ENCODE measurements at places on chromosomes 7 and 10. TPM values are rescaled to one million over a fixed set of nuclear protein-coding genes. Genes with fewer than 3 reads are reported as not detected.

Gene TUBB8
- not detected for total RNA-seq

GRCh38 chr10:59124187-59124586, 52.3 kb upstream of the PHYHIPL start:
- no peak for DNase-seq
- H3K4me1 ChIP-seq: no peaks in the 10 kb centered on the region
- H3K27ac ChIP-seq: no peak overlapping the region
- no peaks in the 10 kb centered on the region for H3K27me3 ChIP-seq
- no peak overlapping the region for H3K4me3 ChIP-seq
- H3K36me3 ChIP-seq: no peaks in the 10 kb centered on the region

DNA sequence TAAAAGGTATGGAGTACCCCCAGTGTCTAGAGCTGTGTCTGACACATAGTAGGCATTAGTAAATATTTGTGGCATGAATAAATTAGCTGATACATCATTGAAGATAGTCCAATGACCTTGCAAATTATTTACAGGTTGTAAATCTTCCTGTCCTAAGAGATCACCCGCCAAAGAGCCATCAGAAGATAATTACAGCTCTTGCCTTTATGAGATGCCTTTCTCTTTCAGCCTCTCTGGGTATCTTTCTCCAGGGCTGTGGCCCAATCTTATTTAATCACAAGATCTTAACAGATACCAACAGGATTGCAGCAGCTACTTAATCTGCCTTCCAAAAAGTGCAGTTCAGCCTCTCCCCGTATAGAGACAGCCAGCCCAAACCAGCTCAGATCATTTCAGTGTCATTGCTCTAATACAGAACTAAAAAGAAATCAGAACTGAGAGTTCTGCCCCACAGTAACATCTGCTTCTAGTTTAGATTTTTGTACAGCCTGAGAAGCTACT, 41.5 kb downstream of the MYOF start:
- no peak for DNase-seq
- no peak overlapping the region for H3K4me3 ChIP-seq
- H3K36me3 ChIP-seq: no peaks in the 10 kb centered on the region
- H3K27me3 ChIP-seq: no peaks in the 10 kb centered on the region
- H3K4me1 ChIP-seq: no peaks in the 10 kb centered on the region
- H3K27ac ChIP-seq: no peak overlapping the region

- H3K4me3 ChIP-seq: no peak overlapping the region
- peaks cover 21% of the 10 kb centered on the region for H3K36me3 ChIP-seq
- no peaks in the 10 kb centered on the region for H3K27me3 ChIP-seq
- peaks cover 13% of the 10 kb centered on the region for H3K4me1 ChIP-seq
Observed at GRCh38 chr10:132611986-132612385, 74.4 kb downstream of the INPP5A start.

Gene LRRC18
- total RNA-seq: 0.25 TPM

DNA sequence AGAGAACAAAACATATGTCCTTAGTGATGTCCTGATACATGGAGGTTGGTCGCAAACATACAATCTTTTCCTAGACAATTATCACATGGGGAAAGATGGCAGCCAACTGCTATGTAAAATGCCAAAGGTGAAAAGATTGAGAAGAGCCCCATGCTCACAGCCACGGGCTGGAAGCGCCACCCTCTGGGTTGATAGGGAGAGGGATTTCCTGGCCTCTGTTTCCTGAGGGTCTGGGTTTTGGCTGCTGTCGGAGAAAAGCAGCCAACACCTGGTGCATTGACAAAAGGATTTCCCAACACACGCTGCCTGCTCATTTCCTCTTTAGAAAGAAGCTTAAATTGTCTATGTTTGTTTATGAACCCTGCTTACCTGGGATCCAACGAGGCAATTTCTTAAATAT, 43.8 kb downstream of the ITIH5 start:
- no peaks in the 10 kb centered on the region for H3K36me3 ChIP-seq
- no peak for DNase-seq
- no peak overlapping the region for H3K4me3 ChIP-seq
- H3K27me3 ChIP-seq: peaks cover 7% of the 10 kb centered on the region
- H3K27ac ChIP-seq: no peak overlapping the region
- peaks cover 5% of the 10 kb centered on the region for H3K4me1 ChIP-seq

- H3K27me3 ChIP-seq: no peaks in the 10 kb centered on the region
- H3K4me1 ChIP-seq: no peaks in the 10 kb centered on the region
- DNase-seq: no peak
- no peak overlapping the region for H3K27ac ChIP-seq
- H3K36me3 ChIP-seq: no peaks in the 10 kb centered on the region
Observed at GRCh38 chr7:91411060-91411459, 146.8 kb downstream of the FZD1 start.

DNA sequence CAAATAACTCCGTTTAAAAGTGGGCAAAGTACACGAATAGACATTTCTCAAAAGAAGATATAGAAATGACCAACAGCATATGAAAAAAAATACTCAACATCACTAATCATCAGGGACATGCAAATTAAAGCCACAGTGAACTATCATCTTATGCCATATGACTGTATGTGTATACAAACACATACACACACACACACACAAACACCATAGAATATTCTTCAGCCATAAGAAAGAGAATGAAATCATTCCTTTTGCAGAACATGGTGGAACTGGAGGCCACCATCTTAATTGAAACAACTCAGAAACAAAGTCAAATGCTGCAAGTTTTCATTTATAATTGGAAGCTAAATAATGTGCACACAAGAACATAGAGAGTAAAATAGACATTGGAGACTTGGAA, 1019.4 kb downstream of the KCNMA1 start:
- H3K4me1 ChIP-seq: no peaks in the 10 kb centered on the region
- no peak overlapping the region for H3K4me3 ChIP-seq
- no peaks in the 10 kb centered on the region for H3K27me3 ChIP-seq
- no peak for DNase-seq

- peaks cover 34% of the 10 kb centered on the region for H3K36me3 ChIP-seq
- H3K4me1 ChIP-seq: peaks cover 19% of the 10 kb centered on the region
- no peaks in the 10 kb centered on the region for H3K27me3 ChIP-seq
Observed at GRCh38 chr7:37107047-37107750, 341.5 kb downstream of the ELMO1 start.

- H3K4me3 ChIP-seq: no peak overlapping the region
- H3K27ac ChIP-seq: no peak overlapping the region
- H3K36me3 ChIP-seq: no peaks in the 10 kb centered on the region
- no peak for DNase-seq
Observed at GRCh38 chr7:158421361-158421760, 166.3 kb downstream of the PTPRN2 start.

- no peak for DNase-seq
- no peak overlapping the region for H3K27ac ChIP-seq
- no peaks in the 10 kb centered on the region for H3K4me1 ChIP-seq
- no peaks in the 10 kb centered on the region for H3K27me3 ChIP-seq
Observed at GRCh38 chr10:34003561-34003960, 669.1 kb upstream of the NRP1 start.

Gene SSC4D
- total RNA-seq: 0.34 TPM

Gene MACC1
- 0.44 TPM for total RNA-seq

Gene NUTM2E
- total RNA-seq: 0.37 TPM

DNA sequence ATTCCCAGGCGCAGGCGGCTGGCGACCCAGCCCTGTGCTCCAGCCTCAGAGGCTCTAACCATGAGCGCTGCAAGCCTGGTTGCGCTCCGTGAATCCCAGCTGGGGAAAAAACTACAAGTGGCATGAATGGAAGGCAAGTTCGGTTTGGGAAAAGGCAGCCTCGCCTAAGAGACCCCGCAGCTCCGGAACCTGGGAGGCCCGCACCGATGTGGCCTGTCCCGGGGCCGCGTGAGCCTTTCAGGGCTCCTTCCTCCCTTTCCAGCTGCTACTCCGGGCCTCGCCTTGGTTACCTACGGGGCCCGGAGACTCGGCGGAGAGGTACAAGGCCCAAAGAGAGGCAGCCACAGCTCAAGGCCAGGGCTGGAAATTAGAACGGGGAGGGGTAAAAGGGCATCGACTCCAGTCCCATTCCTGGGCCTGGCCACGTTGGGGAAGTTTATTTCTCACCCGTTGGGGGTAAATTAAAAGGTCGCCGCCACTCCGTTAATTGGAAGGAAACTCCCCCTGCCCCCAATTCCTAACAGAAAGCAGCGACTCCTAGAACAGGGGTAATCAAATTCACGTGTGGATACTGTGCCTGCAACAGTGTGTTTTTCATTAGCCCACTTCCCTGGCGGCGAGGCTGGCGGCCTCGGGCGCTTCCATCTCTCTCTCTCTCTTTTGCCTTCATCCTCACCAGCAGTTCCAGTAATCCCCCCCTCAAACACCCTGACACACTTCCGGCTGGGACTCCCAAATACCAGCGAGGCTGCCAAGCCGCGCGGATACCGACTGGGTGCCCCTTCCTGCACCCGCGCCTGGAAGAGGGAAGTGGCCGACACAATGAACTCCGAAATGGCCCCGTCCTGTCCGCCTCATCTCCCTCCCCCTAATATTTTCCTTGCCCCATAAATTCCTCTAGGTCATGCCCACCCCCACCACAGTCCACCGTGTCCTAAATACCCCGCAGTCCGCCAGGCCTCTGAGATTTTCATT, 1.5 kb upstream of the HOXA9 start:
- peaks cover 9% of the 10 kb centered on the region for H3K4me1 ChIP-seq
- H3K4me3 ChIP-seq: peak overlapping the region; percentile 25
- peak; percentile 43 for DNase-seq
- H3K27ac ChIP-seq: peak overlapping the region; percentile 76
- peaks cover 5% of the 10 kb centered on the region for H3K36me3 ChIP-seq
- peaks cover 88% of the 10 kb centered on the region for H3K27me3 ChIP-seq

DNA sequence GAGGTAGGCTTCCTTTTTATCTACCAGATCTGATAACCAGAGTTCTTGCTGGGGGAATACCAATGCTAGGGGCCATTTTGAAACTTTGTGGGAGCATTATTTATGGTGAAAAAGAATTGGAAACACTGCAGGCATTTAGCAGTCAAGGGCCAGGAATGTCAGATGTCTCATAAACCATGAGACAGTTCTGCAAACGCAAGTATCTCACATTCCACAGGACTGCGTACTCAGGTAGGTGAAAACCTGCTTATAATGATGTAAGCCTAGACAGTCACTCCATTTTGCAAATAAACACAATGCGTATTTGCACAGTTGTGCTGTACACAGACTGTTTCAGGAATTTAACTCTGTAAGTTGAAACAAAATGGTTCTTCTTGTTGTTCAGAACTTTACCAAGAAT, 33.9 kb downstream of the ECHDC3 start:
- H3K36me3 ChIP-seq: no peaks in the 10 kb centered on the region
- no peak overlapping the region for H3K27ac ChIP-seq
- H3K27me3 ChIP-seq: peaks cover 8% of the 10 kb centered on the region
- H3K4me1 ChIP-seq: no peaks in the 10 kb centered on the region
- no peak overlapping the region for H3K4me3 ChIP-seq
- no peak for DNase-seq

DNA sequence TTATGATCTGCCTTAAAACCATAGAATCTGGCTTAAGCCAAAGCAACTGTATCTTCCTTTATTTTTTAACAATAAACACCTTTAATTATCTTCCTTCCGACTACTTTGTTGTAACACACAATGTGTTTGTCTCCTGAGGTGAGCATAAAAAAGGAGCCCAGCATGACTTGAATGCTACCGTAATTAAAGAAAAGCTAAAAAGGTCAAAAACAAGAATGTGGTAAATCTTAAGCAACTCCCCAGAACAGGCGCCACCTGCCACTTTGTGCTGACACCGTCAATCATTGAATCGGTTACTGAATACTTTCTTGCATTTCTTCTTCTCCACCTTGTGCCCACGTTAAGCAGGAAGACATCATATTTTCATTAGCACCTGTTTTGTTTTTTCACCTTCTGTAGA, 569.9 kb upstream of the C7orf33 start:
- H3K4me3 ChIP-seq: no peak overlapping the region
- H3K27ac ChIP-seq: no peak overlapping the region
- no peaks in the 10 kb centered on the region for H3K4me1 ChIP-seq
- H3K27me3 ChIP-seq: no peaks in the 10 kb centered on the region

DNA sequence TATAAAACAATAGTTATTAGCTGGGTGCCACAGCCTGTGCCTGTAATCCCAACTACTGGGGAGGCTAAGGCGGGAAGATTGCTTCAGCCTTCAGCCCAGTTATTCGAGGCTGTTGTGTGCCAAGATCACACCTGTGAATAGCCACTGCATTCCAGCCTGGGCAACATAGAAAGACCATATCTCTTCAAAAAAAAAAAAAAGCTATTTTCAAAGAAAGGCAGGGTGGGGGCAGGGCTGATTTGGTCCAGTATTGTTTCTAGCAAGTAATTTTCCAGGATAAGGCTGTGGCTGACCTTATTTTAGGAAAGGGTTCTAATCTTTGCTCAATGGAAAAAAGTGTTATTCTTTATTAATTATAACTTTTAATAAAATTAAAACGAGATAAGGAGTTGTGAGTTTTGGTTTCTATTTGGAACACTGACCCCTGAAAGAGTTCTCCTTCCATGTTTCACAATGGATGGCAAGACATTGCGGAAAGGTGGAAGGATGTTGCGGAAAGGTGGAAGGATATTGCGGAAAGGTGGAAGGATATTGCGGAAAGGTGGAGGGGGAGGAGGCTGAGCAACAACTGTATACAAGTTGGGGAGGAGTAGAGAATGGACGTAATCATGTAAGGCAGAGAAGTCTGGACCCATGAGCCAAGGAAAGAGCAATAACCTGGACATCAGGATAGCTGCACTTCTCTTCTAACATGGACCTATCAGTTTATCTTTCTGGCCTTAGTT, 1.5 kb upstream of the C1GALT1 start:
- H3K27me3 ChIP-seq: no peaks in the 10 kb centered on the region
- peak overlapping the region; percentile 99 for H3K4me3 ChIP-seq
- peaks cover 16% of the 10 kb centered on the region for H3K36me3 ChIP-seq
- DNase-seq: no peak
- H3K4me1 ChIP-seq: peaks cover 19% of the 10 kb centered on the region

DNA sequence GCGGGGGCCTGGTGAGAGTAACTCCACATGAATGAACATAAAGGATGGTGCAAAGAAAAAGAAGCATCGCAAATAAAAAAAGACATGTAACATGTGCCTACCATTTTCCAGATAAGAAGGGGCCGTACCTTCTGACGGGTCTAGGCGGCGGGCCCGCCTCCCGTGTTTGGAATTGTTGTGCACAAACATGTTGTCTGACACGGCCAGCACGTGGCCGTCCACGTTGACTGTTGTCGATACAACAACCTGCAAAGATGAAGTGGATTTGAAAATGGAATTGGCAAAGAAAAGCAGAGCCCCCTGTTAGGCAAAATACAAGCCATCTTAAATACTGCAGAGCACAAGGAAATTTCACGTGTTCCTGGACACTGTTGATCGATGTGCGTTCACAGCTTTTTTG, 90.7 kb downstream of the EBF3 start:
- H3K27me3 ChIP-seq: no peaks in the 10 kb centered on the region
- H3K4me1 ChIP-seq: peaks cover 4% of the 10 kb centered on the region
- no peak overlapping the region for H3K4me3 ChIP-seq
- H3K27ac ChIP-seq: no peak overlapping the region

DNA sequence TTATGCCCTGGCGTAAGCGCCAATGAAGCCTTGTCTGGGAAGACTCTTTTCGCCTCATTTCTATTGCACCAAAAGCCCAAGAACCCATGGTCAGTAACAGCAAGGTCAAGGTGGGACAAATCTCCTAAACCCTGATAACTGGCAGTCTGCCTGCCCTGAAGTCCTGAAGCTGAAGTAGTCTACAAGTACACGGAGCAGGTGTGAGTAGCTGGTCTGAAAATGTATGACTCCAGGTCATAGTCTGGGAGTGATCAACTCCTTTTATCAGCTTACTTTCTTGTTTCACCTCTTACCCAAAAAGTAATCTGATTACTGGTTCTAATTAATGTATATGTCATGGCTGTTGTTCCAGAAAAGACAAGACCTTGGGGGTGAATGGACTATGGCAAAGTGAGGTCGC, 107.3 kb upstream of the EFCAB10 start:
- no peak for DNase-seq
- H3K36me3 ChIP-seq: no peaks in the 10 kb centered on the region
- peaks cover 22% of the 10 kb centered on the region for H3K4me1 ChIP-seq
- peaks cover 4% of the 10 kb centered on the region for H3K27me3 ChIP-seq

Gene MAGI2
- 0.14 TPM for total RNA-seq

- peak overlapping the region; percentile 6 for H3K27ac ChIP-seq
- peaks cover 2% of the 10 kb centered on the region for H3K36me3 ChIP-seq
Observed at GRCh38 chr10:13795653-13796555, 209.1 kb downstream of the PRPF18 start.
